ENCODE measurements at places on chromosomes 4 and X. TPM values are rescaled to one million over a fixed set of nuclear protein-coding genes. Genes with fewer than 3 reads are reported as not detected.

DNA sequence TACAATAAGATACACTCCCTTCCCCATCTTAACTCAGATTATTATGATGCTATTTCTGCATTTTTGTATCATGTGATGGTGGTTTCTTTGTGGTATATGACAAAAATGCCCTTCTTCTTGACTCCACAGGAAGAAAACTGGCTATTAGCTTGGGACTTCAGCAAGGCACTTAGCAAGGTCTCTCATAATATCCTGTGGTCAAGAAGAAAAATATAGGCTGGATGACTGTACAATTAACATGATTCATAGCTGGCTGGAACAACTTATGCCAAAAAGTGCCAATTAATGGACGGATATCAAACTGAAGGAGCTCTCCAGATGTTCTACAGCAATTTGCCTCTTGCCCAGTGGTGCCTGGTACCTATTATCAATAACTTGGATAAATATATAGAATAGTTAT, 2.3 kb upstream of the MID1IP1 start:
- H3K27me3 ChIP-seq: no peaks in the 10 kb centered on the region
- peaks cover 13% of the 10 kb centered on the region for H3K4me1 ChIP-seq
- H3K4me3 ChIP-seq: no peak overlapping the region
- no peak for DNase-seq

GRCh38 chr4:61996943-61997342, 796.8 kb downstream of the ADGRL3 start:
- no peak overlapping the region for H3K4me3 ChIP-seq
- H3K4me1 ChIP-seq: peaks cover 36% of the 10 kb centered on the region
- DNase-seq: no peak
- no peaks in the 10 kb centered on the region for H3K27me3 ChIP-seq

- no peaks in the 10 kb centered on the region for H3K4me1 ChIP-seq
- H3K27ac ChIP-seq: no peak overlapping the region
- no peak for DNase-seq
Measured at GRCh38 chr4:56326363-56326762, 60.9 kb downstream of the AASDH start.

- no peaks in the 10 kb centered on the region for H3K27me3 ChIP-seq
- DNase-seq: no peak
Measured at GRCh38 chr4:107997794-107998193, 8.1 kb downstream of the HADH start.

GRCh38 chr4:98642991-98643426, 15.4 kb downstream of the TSPAN5 start:
- no peaks in the 10 kb centered on the region for H3K27me3 ChIP-seq
- DNase-seq: no peak
- H3K4me1 ChIP-seq: peaks cover 39% of the 10 kb centered on the region

DNA sequence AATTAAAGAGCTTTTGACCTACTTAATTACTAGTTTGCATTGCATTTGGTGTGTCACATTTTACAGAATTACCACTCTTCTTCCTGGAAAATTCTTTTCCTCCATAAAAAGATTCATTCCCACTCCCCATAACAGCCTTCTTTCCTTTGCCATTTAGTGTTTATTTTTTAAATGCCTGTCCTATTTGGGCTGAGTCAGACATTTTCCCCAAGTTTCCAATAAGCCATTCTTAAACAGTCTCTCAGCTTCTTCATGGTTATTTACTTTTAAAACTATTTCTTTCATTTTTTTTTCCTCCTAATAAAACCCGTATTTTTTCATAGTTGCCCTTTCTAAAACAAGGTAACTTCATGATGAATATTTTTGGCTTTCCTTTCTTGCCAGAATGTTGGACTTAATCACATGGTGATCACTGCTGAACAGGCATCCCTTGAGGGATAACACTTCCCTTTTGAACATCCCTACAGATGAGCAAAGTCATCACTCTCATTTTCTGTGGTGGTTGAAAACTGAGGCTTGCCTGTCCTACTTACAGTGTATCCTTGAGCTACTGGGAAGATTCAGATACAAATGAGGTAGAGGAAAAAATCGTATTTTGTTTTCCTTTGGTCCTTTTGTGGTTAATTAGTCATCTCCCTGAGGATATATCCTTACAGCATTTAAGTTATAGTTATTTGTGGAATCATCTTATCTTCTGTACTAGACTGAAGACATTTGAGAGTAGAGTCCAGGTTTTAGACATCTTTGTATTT, 520.5 kb upstream of the NR3C2 start:
- no peaks in the 10 kb centered on the region for H3K36me3 ChIP-seq
- no peak overlapping the region for H3K27ac ChIP-seq
- no peaks in the 10 kb centered on the region for H3K4me1 ChIP-seq
- H3K27me3 ChIP-seq: no peaks in the 10 kb centered on the region
- no peak overlapping the region for H3K4me3 ChIP-seq

GRCh38 chr4:10078481-10079233, 37.9 kb downstream of the WDR1 start:
- no peak overlapping the region for H3K4me3 ChIP-seq
- peaks cover 81% of the 10 kb centered on the region for H3K36me3 ChIP-seq
- no peaks in the 10 kb centered on the region for H3K4me1 ChIP-seq
- no peak overlapping the region for H3K27ac ChIP-seq
- DNase-seq: peak; percentile 3

- peak overlapping the region; percentile 63 for H3K4me3 ChIP-seq
- H3K27ac ChIP-seq: peak overlapping the region; percentile 100
- no peaks in the 10 kb centered on the region for H3K36me3 ChIP-seq
Measured at GRCh38 chr4:140238351-140239056, 84.5 kb upstream of the MAML3 start.

The AKAP4 gene
- total RNA-seq: not detected

The NWD2 gene
- total RNA-seq: not detected

The CXorf49 gene
- not detected for total RNA-seq

The CPE gene
- 10.9 TPM for total RNA-seq

The TNIP3 gene
- total RNA-seq: not detected

The PLXNB3 gene
- 4.2 TPM for total RNA-seq

The PDZD4 gene
- total RNA-seq: 120 TPM

The PAGE1 gene
- total RNA-seq: not detected

The AMBN gene
- not detected for total RNA-seq

The TMPRSS11F gene
- not detected for total RNA-seq

The FABP2 gene
- total RNA-seq: not detected

The NSUN7 gene
- 28.9 TPM for total RNA-seq
